ENCODE measurements at places on chromosomes 2 and 18.

DNA sequence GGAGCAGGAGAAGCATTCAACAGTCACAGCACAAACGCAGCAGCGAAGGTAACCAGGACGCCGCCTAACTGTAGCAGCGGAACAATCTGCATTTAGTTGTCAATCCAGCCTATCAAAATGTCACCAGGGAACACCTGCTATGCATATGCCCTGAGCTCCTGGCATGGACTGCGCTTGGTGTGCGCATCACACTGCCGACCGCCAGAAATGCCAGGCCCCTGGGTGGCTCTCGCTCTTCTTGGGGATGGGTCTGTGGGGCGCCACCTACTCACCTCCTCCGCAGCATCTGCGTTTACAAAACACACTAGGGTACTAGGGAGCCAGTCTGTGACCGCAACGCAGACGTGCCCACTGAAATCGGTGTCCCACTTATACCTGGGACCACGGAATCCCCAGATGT is 31.7 kb downstream of the ZNF516 start:
- DNase-seq = no peak

GRCh38 chr18:25075331-25075730 is 276.6 kb downstream of the ZNF521 start:
- DNase-seq = no peak

DNA sequence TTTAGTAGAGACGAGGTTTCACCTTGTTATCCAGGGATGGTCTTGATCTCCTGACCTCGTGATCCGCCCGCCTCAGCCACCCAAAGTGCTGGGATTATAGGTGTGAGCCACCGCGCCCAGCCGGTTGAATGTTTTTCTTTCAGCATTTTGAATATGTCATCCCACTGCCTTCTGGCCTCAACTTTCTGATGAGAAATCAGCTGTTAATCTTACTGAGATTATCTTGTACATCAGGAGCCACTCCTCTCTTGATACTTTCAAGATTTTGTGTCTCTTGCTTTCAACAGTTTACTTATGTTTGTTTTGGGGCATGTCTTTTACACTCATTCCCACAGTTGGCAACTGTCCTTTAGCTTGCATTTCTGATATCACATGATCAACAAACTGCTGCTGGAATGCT is 46.3 kb downstream of the CCDC150 start:
- no peak for DNase-seq

DNA sequence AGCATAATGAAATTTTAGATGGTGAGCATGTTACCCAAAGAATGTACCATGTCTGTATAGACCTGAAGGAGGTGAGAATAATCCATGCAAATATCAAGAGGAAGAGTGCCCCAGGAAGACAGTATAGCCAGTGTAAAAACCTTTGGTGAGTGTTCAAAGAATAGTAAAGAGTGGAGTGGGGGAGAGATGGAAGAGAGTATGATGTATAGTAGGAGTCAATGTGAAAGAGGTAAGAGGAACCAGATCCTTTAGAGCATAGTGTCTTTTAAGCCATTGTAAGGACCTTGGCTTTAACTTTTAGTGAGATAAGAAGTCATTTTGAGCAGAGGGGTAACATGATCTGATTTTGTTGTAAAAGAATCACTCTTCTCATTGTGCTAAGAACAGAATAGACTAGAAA is 1052.3 kb upstream of the ZEB2 start:
- no peak for DNase-seq

- DNase-seq = no peak
These were observed 691 bp upstream of the THSD7B start for GRCh38 chr2:136764452-136765255.

DNA sequence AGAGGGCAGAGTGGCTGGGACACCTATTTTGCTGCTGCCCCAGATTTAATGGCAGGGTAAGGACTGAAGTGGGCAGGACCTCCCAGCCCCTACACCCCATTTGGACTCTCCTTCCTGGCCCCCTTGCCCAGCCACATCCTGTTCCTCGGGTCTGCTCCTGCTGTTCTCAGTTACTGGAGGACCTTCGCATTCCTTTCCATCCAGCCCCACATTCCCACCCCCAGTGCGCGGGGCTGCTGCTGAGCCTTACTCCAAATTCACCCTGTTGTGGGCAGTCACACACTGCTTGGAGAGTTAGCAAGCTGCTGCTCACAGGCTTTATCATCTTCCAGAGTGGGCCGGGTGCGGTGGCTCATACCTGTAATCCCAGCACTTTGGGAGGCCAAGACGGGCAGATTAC is 75.2 kb upstream of the SLC14A2 start:
- DNase-seq = no peak

DNA sequence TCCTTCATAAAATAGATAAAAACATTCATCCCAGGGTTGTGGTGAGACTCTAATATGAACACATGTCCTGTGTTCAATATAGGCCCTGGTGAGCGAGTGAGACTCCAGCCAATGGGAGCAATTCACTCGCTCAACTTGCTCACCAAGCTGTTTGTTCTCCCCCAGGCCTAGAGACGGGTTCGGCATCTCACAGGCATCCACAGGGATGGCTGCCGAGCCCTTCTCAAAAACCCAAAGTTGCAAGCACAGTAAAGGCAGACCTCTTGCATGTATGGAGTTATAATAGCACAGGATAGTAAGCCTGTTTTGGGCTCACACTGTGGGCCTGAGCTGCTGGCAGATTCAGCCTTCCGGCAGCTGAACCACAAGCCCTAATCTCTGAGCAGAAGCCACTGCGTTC is 15.7 kb downstream of the PARD6G start:
- no peak for DNase-seq

Data from stimulated activated CD8-positive, alpha-beta memory T cell treated with anti-CD3 and anti-CD28 coated beads, Interleukin-7, amount 100 ng/mL, for 24 hours (primary cell).